ENCODE measurements at places on chromosomes 6 and 20.

DNA sequence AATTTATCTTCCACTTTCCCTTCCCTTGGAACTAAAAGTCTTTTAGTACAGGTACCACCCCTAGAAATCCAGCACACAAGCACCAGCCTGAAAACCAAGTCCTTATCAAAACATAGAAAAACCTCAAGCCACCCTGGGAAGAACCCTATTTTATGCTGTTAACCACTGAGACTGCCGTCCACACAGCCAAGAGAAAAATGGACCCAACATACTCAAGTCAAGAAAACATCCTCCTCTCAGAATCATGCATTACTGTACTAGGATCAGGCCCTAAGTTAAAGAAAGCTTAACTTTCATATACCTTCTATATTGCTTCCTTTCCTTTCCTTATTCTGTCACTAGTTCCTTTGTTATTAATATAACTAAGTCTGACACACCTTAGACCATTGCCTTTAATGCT lies 16.9 kb upstream of the GOPC start:
- no peak for DNase-seq

DNA sequence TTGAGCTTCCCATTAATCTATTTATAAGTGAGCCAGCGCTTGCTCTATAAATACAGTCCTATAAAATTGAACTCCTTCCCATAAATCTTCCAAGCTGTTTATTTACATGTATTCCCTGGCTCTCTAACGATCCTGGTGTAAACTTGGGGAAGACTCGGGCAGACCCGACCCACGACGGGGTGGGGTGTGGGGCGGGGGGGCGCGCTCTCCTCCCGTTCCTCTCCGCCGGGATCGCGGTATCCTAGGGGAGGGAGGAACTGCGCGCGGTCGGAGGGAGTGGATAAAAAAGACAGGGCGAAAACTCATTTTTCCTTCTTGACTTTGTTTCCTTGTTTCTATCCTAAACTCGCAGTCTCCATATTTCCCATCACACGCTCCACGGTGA lies 31.1 kb downstream of the TFAP2B start:
- no peak for DNase-seq

DNA sequence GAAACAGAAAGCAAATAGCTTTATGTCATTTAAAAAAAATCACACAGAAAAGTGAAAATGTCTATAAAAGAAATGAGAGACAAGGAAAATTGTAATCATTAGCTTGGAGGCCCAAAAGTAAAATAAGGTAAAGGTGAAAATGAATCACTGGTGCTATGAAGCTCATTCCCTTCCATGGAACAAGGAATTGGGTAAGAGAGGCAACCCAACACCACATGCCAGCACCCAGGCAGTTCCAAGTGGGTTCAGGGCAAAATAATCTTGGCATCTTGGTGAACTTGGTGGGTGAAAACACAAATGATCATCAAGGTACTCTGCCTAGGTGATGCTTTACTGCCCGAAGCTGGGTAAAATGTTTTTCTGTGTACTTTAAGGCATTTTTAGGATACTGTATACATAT lies 16.7 kb downstream of the CST4 start:
- DNase-seq = no peak

- DNase-seq = no peak
Measured at GRCh38 chr6:87995461-87995860, 52.2 kb upstream of the SPACA1 start.

DNA sequence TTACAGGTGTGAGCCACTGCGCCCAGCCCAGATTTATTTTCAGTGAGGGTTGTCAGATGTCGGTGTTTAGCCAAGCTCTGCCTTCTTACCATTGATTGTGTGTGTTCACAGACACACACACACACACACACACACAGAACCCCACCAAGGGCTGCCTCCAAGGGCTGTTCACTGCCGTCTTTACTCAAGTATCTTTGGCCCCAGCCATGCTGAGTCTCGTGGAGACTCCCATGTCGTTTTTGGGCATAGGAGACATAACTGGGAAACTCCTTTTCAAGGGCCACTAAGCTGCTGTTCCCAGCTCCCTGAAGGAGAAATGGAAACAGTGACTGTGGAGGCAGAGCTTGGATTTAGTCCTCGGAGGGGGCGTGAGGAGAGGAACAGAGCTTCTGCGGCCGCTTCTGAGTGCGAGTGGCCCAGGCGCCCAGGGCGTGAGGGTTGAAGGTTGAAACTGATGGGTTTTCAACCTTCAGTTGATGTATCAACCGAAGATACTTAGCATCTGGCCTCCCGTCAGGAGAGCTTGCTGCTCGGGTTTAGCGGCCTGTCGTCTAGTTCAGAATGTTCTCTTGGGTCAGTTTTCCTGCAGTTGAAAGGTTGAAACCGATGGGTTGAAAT lies 243.6 kb downstream of the TTLL2 start:
- no peak for DNase-seq

GRCh38 chr6:25606151-25606550 lies 45.9 kb upstream of the SCGN start:
- DNase-seq = no peak

DNA sequence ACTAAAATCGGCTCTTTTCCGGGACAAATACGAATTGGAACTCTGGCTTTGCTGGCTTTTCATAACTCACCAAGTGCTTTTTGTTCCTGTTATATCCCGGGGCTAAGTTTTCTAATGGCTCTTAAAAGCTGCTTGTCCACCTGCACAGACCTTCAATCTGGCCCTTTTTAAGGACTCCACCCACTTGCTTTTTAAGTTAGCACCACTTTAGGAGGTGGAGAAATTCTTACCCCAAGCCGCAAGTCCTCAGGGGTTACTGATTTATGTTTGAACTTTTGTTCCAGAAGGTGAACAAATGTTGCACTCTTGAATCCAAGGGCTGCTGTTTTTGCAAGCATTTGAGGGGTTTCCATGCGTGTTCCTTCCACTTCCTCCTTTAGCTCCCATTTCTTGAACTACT lies 37.8 kb downstream of the FAM184A start:
- DNase-seq = no peak

GRCh38 chr20:16709017-16709416 lies 20.8 kb upstream of the SNRPB2 start:
- no peak for DNase-seq

DNA sequence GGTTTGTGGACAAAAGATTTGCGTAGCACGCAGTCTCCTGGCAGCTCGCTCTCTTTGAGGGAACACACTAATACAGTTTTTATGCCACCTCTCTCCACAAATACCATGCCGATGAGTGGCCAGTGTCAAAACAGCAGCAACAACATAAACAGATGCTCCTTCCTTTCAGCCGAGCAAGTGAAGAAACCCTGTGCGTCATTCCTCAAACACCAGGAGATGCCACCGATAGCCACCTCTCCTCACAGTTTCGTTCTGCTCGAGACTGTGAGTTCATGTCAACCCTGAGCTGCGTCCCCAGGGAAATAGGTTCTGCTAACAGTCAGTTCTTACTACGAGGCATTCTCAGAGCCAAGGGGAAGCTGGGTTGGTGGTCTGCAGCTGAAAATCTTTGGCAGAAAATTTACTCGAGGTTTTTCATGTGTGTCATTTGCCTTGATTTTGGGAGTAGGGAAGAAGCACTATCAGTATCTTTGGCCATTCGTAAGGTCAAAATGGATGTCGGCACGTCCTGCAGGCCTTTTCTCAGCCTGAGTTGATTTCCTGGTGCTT lies 59.9 kb downstream of the EYA2 start:
- DNase-seq = peak; percentile 89

DNA sequence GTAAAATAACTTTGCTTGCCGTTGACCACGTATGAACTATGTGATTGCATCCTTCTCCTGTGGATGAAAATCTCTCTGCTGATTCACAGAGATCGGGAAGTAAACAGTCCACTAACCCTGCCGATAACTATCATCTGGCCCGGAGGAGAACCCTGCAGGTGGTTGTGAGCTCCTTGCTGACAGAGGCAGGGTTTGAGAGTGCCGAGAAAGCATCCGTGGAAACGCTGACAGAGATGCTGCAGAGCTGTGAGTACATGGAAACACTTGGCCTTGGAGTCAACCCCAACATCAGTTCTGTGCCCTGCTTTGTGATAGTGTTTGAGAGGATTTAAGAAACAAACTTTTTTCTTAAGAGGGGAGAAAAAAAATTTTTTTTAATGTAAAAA lies 937 bp downstream of the TAF8 start:
- DNase-seq = no peak

GRCh38 chr6:48736501-48737206 lies 625.7 kb upstream of the PTCHD4 start:
- peak; percentile 94 for DNase-seq

DNA sequence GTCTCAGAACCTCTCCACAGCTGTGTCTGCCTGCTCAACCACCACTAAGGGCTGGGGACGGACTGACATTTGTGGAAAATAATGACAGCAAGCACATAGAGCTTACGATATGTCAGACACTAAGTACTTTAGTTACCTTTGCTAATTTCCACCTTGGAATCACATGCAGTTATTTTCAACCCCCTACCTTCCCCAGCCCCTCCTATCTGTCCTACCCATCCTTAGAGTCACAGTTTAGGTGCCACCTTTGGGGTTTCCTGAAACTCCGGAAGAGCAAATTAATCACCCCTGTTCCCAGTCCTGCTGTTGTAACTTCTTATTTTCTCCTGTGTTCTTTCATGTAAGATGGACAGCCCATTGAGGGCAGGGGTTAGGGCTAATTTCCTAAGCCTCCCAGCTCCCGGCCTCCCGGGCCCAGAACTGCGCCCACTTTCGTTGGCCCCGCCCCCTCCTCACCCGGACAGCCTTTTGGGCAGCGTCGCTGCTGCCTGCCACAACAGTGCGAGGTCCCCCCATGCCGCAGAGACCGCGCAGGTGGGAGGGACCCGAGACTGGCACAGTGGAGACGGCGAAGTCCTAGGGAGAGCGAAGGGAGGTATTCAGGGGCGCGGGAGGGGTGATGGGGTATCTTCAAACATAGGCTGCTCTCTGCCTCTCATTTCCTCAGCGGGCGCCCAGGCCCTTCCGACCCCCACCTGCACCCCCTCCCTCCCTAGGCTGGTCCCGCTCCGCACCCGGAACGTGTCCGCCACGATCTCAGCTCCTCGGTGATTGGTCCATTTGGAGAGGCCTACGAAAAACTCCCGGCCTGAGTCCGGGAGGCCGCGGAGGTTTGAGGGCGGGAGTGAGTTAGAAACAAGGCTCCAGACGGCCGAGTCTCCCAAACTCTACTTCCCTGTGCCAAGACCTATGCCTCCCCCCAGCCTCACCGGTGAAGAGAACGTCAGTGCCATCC lies 1.1 kb downstream of the DDAH2 start:
- DNase-seq = no peak

- no peak for DNase-seq
Measured at GRCh38 chr20:5678777-5679176, 71.4 kb upstream of the SHLD1 start.

DNA sequence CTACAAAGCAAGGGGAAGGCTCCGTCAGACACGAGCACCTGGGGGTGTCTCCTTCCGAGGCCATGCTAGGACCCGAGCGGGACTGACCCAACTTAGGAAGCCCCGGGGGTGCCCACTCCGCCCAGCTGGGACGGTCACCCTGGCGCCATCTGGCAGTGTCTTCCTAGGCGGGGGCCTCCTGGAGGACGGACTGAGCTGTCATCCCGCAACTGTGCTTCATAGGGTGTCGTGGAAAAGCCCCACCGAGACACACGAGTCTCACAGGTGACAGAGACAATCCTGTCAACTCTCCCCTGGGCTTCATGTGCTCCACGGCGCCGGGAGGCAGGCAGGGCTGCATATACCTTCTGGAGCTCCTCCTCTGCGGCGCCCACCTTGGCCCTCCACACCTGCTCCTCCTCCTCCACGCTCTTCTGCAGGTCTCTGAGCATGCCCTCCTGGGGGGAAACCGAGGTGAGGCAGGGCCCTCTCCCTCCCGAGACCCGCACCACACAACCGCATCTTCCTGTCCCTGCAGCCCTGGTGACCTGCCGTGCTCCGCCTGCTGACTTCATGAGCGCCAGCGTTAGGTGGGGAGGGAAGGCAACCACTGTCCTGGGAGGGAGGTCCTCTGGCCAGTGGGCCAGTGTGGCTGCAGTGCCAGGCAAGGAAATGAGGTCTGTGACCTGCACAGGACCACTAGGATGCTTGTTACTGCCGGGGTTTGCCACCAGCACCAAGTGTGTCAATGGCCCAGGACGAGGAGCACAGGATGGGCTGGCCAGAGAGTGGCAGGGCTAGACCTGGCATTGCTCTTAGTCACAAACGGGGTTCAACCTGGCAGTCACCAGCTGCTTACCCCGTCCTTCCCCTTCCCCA lies 50.7 kb downstream of the DSTN start:
- no peak for DNase-seq

- DNase-seq = no peak
Measured at GRCh38 chr6:37056112-37056403, 50.6 kb downstream of the FGD2 start.

DNA sequence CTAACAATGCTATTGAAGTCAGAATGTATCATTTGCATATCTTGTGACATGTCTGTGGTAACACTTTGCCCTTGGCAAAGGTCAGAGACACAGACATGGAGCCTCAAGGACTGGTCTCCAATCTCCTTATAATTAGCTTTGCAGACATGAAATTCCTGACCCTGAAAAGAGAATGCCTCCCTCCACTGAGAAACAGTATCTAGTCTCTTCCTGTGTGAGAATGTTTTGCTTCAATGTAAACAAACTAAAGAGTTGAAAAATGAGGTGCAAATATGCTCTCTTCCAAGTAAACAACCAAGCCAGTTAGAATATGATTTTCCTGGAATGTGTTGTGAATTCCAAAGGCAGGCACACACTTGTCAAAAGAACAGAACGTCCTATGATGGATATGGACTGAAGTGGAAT lies 407.1 kb upstream of the MARCKS start:
- DNase-seq = no peak

- DNase-seq = no peak
Measured at GRCh38 chr6:169513478-169514193, 188.2 kb downstream of the WDR27 start.

DNA sequence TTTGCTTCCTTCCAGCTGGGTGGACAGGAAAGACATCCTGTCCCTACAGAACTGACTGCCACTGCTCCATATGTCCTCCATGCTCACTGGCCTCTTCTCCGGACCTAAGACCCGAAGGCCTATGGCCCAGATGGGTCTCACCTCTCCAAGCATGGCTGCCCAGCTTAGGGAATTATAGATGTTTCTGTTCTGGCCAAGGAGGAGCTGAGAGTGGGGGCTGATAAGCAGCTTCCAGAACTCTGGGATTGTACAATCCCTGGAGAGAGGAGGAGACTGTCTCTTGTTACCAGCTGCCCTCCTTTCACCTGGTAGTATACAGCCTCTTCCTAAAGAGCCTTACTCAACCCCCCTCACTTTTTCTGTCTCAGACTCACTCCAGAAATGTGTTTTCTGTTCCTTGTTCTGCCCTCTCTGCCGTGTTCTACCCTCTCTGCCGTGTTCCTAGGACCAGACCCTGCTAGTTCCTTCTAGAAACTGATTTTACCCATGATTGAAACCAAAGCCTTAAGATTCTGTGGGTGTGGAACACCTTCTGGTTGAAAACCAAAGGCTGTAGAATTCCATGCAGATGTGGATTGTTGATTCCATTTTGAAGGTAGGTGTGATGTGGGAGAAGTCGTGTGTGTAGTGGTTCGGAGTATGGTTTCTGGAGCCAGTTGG lies 28.7 kb downstream of the ANKS1A start:
- DNase-seq = no peak

GRCh38 chr20:23143986-23144690 lies 58.0 kb upstream of the CD93 start:
- no peak for DNase-seq
